ENCODE measurements at places on chromosomes 1 and 21. TPM values are rescaled to one million over a fixed set of nuclear protein-coding genes. Genes with fewer than 3 reads are reported as not detected.

The SEMA6C gene
- 5.7 TPM for total RNA-seq

GRCh38 chr1:6438047-6438525 lies 13.5 kb downstream of the ESPN start:
- no peak for DNase-seq

DNA sequence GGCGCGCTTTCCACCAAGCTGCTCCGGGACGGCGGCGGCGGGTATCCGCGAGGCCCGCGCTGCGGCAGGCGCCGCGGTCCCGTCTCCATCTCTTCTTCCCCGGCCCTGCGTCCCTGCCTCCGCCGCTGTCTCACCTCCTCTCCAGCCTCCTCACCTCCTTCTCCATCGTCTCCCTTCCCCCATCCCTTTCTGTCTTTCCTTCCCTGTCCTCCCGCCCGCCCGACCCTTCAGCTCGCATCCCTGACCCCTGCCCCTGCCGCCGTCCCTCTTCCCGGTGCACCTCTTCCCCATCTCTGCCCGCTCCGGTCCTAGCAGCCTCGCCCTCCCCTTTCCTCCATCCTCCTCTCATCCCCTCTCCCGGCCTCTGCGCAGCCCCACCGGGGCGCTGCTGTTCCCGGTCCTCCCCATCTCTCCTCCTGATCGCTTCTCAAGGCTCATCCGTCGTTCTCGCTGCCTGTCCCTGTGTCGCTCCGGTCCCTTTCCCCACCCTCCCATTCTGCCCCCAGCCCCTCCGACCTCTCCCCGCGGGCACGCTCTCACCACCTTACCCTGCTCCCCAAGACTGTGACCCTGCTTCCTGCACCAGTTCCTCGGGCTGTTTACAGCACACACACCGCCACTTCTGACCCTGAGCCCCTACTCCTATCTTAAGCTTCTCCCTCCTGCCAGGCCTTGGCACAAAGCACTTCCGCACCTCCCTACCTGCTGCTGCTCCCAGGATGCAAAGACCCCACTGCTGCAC lies 760 bp upstream of the NPHP4 start:
- DNase-seq, result no peak

DNA sequence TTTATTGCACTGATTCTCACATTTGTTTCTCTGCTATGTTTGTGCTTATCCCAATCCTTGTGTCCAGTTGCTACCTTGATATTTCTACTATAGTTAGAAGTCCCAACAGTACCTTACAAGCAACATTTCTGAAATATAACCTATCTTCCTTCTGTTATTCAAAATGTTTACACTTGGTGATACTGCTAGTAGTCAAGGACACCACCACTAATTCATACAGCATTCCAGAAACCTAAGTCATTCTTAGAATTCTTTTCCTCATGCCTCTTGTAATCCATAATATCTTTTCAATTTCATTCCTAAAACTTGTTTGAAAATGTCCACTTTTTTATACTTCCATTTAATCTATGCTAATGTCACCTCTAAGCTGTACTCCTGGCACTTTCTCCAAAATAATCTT lies 2132.1 kb downstream of the NCAM2 start:
- no peak for DNase-seq

The CCDC30 gene
- 1.3 TPM for total RNA-seq

DNA sequence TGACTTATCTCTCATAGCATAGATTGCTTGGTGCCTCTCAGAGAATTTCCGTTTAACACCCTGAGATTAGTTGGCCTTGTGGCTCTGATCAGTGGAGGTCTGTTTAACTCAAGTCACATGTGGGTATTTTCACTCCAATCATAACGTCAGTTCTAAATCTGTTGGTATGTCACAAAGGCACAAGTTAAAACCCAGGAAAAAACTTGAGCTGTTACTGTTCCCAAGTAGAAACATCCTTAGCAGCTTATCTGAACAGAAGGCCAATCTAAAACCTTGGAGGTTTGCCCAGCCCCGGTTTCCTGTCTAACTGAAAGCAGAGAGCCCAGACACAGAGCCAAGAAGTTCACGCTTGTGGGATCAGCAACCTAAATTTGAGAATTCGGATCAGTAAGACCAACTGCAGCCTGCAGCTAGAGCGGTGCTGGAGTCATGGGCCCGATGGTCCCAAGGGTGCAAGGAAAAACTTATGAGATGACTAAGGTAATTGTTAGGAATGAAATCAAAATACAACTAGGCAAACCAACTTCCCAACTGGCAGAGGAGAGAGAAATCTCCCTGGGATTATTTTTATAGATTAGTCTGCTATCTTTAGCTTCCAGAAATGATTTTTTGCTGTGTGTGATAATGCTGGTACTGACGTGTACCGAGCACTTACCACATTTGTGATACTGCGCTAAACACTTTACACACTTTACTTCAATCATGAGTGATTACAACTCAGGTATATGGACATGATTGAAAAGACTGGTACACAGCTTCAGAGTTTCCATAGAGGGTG lies 90.2 kb upstream of the C1orf21 start:
- DNase-seq, result no peak

The C1orf141 gene
- not detected for total RNA-seq

The BRDT gene
- total RNA-seq, result not detected

DNA sequence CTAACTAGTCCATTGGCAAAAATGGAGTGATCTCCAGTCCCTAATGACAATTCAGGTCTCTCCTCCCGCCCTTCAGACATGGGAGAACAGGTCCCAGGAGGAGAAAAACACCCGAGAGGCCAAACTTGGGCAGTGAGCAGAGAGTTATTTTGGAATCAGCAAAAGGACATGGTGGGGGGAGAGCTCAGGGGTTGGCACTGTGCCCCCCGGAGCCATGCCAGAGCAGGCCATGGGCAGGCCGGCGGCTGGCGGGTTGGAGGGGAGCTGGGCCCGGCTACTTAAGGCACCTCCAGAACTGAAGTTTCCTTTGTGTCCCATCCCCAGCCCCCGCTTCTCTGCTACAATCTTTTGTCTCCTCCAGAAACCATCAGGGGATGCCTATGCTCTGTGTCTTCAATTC lies 7.1 kb downstream of the LGR6 start:
- no peak for DNase-seq

DNA sequence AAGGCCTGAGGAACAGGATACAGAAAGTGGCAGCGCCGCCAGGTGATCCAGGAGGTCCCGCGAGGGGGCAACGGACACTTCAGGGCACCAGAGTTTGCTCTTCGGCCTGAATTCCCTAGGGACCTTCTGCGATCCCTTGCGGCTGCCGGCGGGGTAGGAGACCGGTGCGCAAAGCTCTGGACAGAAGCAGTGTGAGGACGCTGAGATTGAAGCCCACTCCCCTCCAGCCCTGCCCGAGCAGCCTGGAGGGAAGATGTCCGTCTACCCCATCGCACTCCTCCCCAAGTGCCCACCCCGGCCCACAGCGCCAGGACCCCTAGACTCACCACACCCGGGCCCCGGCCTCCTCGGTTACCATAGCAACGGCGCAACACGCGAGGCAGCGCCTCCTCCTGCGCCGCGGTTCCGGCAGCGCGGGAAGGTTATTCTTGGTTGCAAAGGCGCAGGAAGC lies at the start of gene ANKRD45:
ANKRD45 (minus strand) TSS at position 361 of the 451 bp plus-strand sequence. CDS start 10,433 bp downstream, outside the sequence.
- DNase-seq, result no peak

The OVAAL gene
- total RNA-seq, result not detected

- DNase-seq, result no peak
Observed at GRCh38 chr1:87136607-87137341, 191.9 kb upstream of the LMO4 start.

DNA sequence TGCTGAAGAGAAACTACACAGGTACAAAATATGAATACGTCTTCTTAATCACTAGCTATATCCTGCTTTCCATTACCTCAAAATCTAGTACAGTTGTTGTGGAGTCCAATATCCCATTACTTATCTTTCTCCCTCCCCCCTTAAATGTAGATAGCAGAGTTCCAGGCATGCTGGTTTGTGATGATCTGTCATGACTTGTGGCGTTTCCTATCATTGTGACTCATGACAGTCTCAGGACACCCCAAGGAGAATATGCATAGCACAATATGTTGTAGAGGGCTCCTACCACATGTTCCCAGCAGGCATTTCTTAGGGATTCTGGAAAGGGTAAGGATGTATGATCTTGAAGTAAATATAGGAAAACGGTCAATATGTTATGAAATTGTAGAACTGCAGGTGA lies 206.9 kb downstream of the USH2A start:
- DNase-seq, result no peak

The EBNA1BP2 gene
- 144 TPM for total RNA-seq

- no peak for DNase-seq
Observed at GRCh38 chr1:38476111-38476849, 383.3 kb downstream of the RRAGC start.

- DNase-seq, result no peak
Observed at GRCh38 chr1:94438692-94439276, 20.6 kb downstream of the ABCD3 start.

DNA sequence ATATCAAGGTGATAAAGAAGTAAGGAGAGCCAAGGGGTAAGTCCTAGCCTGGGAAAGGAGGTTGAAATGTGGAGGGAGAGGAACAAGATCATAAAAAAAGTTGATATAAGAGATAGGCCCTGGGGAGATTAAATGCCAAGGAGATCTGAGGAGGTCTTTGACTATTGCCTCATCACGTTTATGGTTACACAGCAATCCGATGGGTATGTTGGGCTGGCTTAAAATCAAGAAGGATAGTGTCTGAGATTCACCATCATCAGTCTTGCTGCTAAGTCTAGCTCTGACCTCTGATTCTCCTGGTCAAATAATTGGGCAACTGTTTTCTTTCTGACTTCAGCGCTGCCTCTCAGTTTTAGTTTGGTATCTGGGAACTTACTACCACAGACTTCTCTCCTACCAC lies 416.3 kb downstream of the GPATCH2 start:
- no peak for DNase-seq

The TMEM61 gene
- not detected for total RNA-seq

- no peak for DNase-seq
Observed at GRCh38 chr1:206839857-206840256, 25.6 kb upstream of the IL20 start.

The FCRL1 gene
- total RNA-seq, result not detected

GRCh38 chr1:25927521-25928265 lies 21.5 kb upstream of the STMN1 start:
- DNase-seq, result no peak

GRCh38 chr1:61182049-61182448 lies 99.7 kb downstream of the NFIA start:
- no peak for DNase-seq

The NPHS2 gene
- total RNA-seq, result not detected

The MTARC2 gene
- 10.1 TPM for total RNA-seq

The RNU1-2 gene
- total RNA-seq, result 1,290 TPM

GRCh38 chr1:80170811-80171485 lies 1164.4 kb upstream of the ADGRL4 start:
- DNase-seq, result no peak

DNA sequence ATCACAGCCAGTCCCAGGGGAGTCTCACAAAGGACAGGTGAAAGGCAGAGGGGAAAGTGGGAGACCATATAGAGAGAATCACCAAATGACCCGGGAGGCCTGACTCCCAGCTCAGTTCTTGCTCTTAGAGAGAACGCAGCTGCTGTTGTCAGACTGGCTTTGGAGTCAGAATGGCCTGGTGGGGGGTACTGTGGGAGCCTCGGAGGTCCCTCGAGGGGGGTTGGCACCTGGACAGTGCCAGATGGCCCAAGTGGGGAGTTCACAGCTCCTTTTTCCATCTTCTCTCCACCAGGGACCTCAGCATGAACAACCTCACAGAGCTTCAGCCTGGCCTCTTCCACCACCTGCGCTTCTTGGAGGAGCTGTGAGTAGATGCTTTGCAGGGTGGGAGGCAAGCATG lies 31.5 kb downstream of the LGR6 start:
- DNase-seq, result no peak

DNA sequence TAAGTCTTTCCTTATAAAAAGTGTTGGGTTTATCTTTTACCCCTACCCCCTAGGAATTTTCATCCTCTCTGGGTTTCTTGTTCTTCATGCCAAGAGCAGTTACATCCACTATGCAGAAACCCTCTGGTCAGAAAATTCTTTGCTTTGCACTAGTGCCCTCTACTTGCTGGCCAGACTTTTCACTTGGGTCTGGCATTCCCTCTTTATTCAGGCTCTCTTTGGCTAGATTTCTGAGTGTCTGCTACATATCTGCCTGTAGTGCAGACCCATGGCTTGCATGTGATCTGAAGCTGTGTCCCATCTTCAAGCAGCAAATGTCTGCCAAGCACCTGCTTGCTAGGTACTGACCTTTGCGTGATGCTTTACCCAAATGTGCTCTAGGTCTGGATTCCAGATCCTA lies 237.0 kb downstream of the GPATCH2 start:
- DNase-seq, result no peak

DNA sequence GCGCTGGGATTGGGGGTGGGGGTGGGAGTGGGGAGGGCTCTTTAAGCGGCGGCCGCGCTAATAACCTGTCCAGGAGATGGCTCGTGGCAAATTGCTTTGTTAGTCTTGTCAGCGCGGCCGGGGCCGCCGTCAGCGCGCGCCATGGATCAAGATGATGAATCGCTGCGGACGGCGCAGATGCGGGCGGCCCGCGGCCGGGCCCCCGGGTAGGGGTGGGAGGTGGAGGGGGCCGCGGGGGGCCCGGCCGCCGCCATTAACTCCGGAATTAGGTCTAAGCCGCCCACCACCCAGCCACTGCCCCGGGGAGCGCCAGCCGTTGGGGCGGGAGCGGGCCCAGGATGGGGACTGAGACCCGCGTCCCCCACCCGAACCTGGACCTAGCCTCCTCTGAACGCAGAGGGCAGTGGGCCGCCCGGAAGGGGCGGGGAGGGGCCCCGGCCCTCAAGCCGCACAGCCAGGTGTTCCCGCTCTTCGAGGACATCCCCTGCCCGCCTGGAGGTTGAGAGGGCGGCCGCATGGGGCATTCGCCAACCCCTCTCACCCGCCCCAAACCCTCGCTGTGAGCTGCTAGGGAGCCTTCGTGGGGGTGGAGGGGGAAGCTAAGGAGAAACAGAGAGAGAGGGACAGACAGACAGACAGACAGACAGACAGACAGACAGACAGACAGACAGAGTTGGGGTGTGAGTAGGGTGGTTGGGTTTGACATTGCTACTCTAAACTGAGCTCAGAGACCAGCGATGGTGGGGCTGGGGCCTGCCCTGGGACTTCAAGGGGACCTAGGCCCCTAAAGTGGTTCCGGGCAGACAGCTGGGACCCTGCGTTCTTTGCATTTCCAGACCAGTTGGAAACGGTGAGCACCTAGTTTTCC lies 3.8 kb upstream of the DMBX1 start:
- DNase-seq, result no peak

The GBP1 gene
- total RNA-seq, result 0.80 TPM

- DNase-seq, result no peak
Observed at GRCh38 chr1:218475275-218475674, 130.1 kb downstream of the TGFB2 start.

The KLHL20 gene
- total RNA-seq, result 11.4 TPM

The ILDR2 gene
- total RNA-seq, result 0.08 TPM

The FNDC5 gene
- 2.6 TPM for total RNA-seq

The SH2D5 gene
- total RNA-seq, result 23.3 TPM

DNA sequence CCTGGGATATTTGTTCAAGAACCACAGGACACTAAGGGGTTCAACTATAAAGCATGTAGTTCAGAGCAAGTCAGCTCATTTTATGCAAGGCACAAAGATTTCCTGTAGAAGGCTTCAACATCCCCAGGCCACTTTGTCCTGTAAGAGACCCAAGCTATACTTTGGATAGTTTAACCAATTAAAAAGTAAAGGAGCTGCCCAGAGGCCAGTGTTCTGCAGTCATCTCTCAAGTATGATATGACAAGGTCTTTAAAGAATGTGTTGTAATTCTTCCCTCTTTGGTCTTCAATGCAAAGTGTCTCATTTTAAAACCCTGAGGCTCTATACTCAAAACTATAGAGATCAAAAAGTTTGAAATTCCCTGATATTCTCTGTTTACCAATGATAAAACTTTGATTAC lies 34.1 kb downstream of the KRTAP20-3 start:
- no peak for DNase-seq

The RHBG gene
- total RNA-seq, result 0.28 TPM

Data from Panc1 (cell line).